ENCODE measurements at places on chromosomes 7 and 10.

DNA sequence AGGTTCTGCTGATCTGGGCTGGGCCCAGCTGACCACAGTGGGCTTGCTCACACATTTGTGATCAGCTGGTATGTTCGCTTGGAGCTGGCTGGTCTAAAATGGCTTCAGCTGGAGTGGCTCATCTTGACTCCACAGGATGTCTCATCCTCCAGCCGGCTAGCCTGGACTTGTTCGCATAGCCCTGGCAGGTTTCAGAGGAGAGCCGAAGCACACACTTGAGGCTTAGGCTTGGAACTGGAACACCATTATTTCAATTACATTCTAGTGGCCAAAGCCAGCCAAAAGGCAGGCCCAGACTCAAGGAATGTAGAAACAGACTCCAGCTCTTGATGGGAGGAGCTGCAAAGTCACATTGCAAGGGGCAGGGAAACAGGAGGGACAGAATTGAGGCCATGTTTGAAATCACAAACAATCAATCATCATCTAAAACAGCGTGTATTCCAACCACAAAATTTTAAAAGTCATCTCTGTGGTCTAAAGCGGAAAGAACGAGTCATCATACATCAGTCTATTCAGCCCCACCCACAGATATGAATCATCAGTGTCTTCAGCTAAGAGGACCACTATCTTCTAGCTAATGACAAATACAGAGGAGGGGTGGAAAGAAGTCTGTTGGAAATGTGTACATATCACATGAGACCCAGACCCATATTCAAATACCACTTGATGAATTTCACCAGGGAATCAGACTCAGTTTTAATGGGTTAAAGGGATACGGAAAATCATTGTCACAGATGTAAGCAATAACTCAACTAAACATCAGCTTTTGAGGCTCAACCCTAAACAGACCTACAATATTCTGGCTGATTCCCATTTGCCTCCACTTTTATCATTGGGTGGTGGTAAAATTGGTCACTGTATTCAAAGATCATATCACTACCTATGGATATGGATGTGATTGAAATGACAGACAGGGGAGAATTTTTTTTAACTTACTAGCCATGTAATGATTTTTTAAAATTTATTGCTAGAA is 139.0 kb upstream of the MKLN1 start:
- no peak for DNase-seq

GRCh38 chr7:23298141-23298881 is 828 bp upstream of the MALSU1 start:
- DNase-seq, result no peak

DNA sequence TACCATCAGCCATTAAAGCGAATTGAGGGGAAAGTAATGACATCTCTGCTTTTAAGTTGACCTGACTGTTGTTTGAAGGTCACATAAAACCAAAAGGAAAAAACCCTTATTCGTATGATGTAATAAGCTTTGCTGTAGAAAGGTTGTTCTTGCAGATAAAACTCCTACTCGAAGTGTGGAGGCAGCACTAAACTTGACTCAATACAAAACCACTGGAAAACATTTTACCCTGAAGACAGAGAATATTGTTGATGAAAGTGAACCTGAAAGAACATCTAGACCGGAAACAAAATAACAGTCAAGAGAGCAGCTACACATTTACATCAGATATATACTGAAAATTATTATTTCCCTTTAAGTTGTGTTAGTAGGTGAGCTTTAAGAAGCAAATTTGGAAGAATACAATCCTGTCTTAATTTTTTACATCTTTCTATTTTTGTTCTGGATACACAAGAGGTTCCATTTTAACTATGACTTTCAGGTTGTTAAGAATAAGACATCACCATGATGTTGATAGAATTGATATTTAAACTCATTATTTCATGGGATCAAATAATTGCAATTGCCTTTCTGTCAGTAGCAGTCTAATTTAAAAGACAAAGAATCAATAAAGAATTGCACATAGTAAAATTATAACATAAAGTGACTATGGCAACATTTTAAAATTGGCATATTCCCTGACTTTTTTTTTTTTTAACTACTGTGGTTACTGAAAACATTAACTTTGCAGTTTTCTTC is 6.4 kb downstream of the ETV1 start:
- no peak for DNase-seq

DNA sequence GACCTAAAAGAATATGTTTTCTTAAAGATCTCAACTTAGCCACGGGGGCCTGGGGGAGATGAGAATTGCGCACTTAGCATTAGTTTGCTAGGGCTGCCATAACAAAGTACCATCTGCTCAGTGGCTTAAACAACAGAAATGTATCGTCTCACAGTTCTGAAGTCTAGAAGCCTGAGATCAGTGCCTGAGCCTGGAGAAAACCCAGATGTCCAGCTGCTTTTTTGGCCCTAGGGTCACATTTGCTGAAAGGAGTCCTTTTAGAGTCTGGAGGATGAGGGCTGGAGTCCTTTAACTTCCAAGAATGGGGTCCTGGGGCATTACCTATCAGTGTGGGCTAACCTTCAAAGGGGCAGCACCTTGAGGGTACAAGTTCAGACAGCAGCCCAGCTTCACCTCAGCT is 48.2 kb downstream of the SMURF1 start:
- DNase-seq, result no peak

DNA sequence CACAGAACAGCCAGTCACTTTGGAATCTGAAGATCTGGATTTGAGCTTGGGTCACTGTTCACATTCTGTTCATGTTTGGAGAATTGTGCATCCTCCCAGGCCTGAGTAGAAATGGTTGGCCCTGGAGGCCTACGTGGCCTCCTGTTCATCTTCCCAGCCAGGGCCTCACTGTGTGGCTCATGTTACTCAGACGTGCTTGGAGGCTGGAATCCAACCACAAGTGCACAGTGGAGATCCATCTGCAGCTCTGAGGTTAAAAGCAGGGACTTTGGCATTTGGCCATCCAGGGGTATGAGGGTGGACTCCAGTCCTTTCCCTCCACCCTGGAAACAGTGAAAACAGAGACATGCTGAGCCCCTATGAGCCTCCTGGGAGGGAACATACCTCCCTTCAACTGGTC is 709.0 kb upstream of the IGFBP3 start:
- DNase-seq, result no peak

DNA sequence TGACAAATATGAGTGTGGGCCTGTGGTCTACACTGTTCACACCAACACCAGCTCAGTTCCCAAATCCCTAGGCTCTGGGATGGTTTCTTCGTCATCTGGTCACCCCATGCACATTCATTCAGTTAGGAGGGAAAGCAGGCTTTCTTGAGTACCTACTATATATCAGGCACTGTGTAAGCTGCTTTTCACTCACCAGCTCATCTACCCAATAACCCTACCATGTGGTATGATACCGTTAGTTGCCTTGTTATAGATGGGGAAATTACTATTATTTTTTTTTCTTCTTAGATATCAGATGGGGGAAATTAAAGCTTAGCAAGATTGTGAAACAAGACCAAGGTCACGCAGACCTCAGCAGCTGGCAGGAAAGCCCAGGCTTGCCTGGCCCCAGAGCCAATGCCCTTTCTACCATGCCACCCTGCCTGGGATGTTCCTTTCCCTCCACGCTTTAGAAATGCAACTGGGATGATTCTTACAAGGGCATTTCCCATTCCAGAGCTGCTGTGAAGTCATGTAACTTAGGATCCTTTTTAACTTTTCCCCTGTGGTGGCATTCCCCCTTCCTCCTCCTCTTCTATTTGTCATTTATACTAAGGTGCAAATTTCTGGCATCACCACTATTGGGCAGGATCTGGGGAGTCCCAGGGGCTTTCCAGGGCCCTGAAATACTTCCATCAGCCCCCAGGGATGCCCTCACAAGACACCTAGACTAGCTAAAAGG is 93.1 kb upstream of the EFCAB10 start:
- DNase-seq, result no peak

GRCh38 chr10:102354451-102354850 is 41.1 kb upstream of the NFKB2 start:
- no peak for DNase-seq

DNA sequence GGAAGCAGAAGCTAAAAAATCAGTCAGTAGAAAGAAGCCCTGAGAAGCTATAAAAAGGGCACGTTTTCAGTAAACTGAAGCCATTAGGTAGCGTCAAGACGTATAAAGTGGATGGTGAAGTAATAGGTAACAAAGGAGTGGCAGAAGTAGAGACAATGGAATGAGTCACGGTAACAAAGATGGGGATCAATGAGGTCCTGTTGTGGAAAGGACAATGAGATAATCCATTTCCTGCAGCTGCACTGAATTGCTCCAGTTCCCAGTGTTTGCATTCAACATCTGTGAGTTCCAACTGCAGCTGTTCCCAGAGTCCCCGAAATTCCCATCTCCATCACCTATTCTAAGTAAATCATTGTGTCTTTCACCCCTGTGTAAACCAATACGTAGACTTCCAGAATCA is 4.8 kb upstream of the HYCC1 start:
- DNase-seq, result no peak

DNA sequence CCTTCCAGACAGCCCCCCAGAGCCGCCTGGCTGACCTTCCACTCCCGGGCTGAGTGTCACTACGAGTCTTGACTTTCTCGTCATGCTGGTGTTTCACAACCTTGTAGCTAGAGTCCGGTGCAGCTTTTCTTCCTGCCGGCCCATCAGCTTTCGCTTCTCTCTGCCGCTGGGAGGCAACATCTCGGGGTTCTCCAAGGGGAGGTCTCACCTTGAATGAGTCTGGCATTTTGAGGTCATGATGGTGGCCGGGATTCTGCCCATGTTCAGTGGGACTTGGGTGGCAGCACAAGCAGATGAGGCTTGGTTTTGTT is 285.2 kb downstream of the CAMK1D start:
- no peak for DNase-seq

DNA sequence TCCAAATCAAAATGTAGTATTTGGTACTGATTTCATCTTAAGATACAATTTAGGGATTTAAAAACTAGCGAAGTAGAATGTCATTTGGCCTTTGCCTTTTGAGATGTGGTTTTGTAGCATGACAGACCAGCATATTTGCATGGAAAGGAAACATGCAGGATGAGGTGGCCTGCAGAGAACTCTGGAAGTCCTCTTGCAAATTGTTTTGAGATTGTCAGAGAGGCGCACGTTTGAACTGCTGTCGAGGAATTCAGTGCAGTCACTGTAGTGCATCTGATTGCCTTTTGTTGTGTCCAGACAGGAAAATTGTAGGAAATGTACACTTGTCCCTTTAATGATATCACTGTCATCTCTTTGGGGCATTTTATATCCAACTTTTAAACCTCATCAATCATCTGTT is 136.7 kb downstream of the CELF2 start:
- DNase-seq, result no peak

- DNase-seq, result no peak
Measured at GRCh38 chr7:131424219-131424822, 96.6 kb downstream of the MKLN1 start.

DNA sequence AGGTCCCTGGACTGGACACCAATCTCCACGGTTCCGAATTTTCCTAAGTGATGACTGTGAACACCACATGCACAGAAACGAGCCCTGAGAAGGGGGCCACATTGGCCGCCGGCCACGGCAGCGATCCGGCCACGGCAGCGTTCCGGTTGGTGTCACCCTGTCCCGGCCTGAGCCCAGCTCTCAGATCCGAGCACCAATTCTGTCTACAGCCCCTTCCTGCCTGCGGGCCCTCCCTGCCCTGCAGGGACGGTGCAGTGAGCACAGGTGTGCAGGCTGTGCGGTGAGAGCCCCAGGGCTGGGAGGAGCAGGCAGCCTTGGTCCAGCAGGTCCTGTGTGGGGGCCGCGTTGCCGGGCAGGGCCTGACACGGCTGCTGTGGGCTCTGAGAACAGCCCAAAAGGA is 29.7 kb upstream of the GPR146 start:
- peak; percentile 10 for DNase-seq

DNA sequence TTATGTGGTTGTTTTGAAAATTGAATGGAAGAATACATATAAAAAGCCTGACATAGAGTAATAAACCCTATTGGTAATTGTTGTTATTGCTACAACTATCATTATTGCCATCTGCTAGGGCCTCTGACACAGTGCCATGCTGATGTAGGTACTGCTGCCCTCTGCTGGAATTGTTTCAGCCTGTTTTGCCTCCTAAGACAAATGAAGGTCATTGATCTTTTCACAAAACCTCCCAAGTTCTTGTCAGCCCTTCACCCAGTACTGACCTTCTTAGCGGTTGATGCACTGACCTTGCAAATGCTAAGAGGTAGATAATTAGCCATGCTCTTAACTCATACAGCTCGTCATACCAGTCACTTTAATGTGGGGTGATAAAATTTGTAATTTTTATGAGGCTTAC is 975.2 kb downstream of the SORCS1 start:
- no peak for DNase-seq

- no peak for DNase-seq
Measured at GRCh38 chr7:196283-196682, 3.9 kb downstream of the FAM20C start.

DNA sequence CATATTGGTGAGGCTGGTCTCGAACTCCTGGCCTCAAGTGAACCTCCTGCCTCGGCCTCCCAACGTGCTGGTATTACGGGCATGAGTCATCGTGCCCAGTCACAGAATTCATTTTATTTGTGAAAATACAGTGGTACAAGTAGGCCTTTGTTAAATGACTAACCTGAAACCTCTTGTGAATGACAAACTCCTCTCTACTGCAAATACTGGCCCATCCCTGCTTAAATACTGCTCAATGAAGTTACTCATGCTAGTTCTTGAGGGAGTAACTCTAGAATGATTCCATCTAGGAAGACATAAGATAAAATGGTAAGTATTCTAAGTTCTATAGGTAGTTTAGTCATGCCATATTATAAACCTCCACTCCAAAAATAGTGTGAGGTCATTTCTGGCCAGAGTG is 80.7 kb downstream of the UBE2H start:
- no peak for DNase-seq

GRCh38 chr7:22827563-22827962 is 4.9 kb upstream of the TOMM7 start:
- DNase-seq, result no peak

DNA sequence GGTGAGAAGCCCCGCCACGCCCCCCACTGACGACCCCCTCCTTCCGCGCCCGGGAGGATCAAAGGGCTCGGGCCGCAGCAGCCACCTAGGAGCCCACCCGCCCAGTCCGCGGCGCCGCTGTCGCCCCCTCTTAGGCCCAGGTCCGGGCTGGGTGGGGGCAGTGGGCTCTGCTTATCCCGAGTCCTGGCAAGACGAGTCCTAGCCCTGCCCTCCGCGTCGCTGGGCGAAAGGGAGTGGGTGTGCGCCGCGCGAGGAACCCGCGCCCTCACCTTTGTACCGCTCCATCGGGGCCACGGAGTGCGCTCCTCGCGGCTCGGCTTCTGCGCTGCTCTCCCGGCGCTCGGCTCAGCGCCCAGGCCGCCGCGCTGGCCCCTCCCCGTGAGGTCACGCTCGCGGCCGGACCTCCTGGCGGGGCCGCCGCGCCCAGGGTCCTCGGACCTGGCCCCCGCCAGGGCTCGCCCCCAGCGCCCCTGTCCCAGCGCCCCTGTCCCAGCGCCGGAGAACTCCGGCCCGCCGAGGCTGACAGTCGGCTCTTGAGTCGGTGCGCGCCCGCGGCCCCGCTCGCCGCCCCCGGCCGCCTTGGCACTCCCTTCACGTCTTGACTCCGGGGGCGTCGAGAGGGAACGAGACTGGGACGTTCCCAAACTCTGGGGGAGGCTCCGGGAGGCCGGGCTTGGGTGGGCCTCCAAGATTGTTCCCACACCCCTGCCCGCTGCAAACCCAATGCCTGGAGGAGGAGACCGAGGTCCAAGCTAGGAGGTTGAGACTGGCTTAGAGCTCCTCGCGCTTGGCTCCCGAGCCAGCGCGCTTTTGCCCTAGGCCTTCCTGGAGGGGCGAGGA is at the start of gene AFAP1L2:
Gene AFAP1L2 (minus strand): TSS at position 332 of the 840 bp plus-strand sequence. CDS start 47 bp downstream, at position 285.
- no peak for DNase-seq

GRCh38 chr7:117036053-117036669 is 82.9 kb downstream of the ST7 start:
- DNase-seq, result no peak

All from mesothelial cell of epicardium (in vitro differentiated cells).